ENCODE measurements at places on chromosomes 5 and 9. TPM values are rescaled to one million over a fixed set of nuclear protein-coding genes. Genes with fewer than 3 reads are reported as not detected.

- no peak overlapping the region for H3K4me3 ChIP-seq
- no peak overlapping the region for H3K27ac ChIP-seq
- no peaks in the 10 kb centered on the region for H3K4me1 ChIP-seq
- H3K27me3 ChIP-seq: no peaks in the 10 kb centered on the region
Observed at GRCh38 chr5:130243641-130244040, 339.4 kb downstream of the CHSY3 start.

DNA sequence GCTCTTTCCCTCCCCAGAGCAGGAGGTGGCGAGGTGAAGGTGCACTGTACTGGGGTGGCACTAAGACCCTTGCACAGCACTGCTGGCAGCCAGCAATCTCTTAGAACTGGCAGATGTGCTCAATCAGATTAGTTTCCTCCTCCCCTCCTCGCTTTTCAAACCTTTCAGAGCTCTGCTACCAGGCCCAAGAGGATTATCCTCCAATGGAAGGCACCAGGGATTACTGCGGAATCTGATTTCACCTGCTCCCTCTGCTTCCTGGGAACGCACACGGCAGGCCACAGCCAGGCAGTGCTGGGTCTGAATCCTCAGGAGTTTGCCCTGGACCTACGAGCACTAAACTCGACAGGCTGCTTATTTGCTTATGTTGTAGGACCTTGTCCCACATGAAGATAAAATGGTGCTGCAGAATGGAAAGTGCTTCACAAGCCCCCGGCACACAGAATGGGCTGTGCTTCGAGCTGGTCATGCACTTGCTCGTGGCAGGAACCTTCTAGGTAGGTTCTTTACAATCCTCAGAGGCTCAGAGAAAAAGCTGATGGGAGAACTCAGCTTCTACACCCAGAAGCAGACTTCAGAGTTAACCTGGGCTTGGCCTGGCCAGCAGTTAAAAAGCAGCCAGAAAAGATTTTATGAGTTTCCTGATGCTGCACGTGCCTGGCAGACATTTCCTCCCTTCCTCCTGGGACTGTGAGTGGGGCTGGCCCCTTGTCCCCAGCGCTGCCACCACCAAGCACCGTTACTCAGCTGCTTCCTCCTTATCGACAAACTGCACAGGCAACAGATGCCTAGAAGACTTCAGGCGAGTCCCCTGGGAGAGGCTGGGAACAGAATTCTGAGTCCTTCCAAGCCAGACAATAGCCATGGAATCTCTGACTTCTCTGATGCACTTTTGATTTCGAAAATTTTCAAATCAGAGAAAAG lies 33.1 kb downstream of the FABP6 start:
- no peaks in the 10 kb centered on the region for H3K36me3 ChIP-seq
- H3K27ac ChIP-seq: no peak overlapping the region
- H3K4me1 ChIP-seq: no peaks in the 10 kb centered on the region
- no peak overlapping the region for H3K4me3 ChIP-seq
- no peaks in the 10 kb centered on the region for H3K27me3 ChIP-seq

DNA sequence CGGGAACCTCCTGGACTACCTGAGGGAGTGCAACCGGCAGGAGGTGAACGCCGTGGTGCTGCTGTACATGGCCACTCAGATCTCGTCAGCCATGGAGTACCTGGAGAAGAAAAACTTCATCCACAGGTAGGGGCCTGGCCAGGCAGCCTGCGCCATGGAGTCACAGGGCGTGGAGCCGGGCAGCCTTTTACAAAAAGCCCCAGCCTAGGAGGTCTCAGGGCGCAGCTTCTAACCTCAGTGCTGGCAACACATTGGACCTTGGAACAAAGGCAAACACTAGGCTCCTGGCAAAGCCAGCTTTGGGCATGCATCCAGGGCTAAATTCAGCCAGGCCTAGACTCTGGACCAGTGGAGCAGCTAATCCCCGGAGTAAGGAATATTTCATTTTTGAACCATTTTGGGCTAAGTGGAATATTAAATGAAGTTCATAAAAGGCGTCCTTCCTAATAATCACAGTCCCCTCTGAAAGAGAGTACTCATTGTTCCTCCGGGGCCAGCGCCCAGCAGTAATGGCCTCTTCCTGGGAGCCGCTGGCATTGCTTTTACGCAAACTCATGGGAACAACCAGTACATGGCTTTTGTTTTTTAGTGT lies 23.6 kb downstream of the QRFP start:
- no peaks in the 10 kb centered on the region for H3K27me3 ChIP-seq
- DNase-seq: no peak
- peaks cover 51% of the 10 kb centered on the region for H3K36me3 ChIP-seq
- H3K27ac ChIP-seq: no peak overlapping the region

- H3K27ac ChIP-seq: no peak overlapping the region
- H3K4me1 ChIP-seq: peaks cover 11% of the 10 kb centered on the region
Observed at GRCh38 chr5:73450672-73451223, 2.2 kb upstream of the FOXD1 start.

- DNase-seq: no peak
- no peak overlapping the region for H3K4me3 ChIP-seq
- H3K27ac ChIP-seq: no peak overlapping the region
- peaks cover 7% of the 10 kb centered on the region for H3K4me1 ChIP-seq
Observed at GRCh38 chr5:56979968-56980367, 28.0 kb upstream of the MIER3 start.

DNA sequence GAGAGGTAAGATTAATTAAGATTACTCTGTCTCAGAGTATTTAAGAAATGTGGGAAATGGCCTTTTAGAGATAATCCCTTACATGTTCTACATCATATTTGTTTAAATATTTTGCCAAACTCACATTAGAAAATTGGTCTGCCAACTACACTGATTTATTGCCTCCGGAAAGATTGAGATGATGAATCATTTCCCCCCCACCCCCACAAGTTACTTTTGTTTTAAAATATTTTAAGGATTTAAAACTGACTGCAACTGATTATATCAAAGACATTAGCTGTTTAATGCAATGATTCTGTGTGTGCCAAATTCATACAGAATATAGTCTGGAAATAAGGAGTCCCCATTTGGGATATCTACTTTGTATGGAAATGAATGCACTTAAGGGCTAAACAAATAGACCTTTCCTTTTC lies 674.4 kb downstream of the PRR16 start:
- H3K4me3 ChIP-seq: no peak overlapping the region
- no peaks in the 10 kb centered on the region for H3K4me1 ChIP-seq
- no peaks in the 10 kb centered on the region for H3K36me3 ChIP-seq
- no peak for DNase-seq
- H3K27me3 ChIP-seq: no peaks in the 10 kb centered on the region

DNA sequence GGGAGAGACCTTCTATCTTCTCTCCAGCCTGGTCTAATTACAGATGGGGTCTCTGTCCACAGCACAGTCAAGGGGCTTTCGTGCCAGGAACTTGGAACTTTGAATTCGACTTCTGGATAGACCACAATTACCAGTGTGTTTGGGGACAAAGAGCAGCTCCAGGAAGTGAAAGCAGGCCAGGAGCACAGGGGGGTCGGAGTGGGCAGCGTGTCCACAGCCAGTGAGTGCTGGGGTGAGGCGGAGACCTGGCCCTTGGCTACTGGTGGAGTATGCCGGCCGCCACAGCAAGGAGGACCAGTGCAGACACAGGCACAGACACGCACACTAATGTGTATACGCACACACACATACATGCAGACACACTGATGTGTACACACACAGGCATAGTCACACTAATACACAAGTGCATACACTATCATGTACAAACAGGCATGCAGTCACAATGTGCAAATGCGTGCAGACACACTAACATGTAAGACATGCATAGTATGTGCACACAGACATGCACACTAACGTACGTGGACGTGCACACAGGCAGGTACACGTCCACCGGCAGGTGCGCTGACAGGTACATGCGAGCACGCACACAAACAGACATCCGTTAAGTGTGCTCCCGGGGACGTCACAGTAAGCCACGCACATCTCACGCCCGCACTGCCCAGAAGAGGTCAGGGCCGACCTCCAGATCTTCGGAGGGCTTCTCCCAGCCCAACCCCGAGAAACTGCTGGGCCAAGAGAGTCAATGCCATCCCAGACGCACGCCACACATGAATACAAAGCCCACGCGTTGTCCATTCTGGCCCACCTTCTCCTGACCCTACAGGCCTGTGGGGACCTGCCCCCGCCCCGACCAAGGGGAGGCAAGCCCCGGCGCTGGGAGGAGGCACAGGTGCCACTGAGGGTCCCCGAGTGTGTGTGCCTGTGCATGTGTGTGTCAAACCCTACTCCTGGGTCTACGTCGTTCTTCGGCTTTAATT lies 46.5 kb downstream of the NKD2 start:
- no peak for DNase-seq
- no peak overlapping the region for H3K27ac ChIP-seq
- no peaks in the 10 kb centered on the region for H3K36me3 ChIP-seq
- no peaks in the 10 kb centered on the region for H3K27me3 ChIP-seq
- H3K4me1 ChIP-seq: no peaks in the 10 kb centered on the region

- no peaks in the 10 kb centered on the region for H3K4me1 ChIP-seq
- H3K4me3 ChIP-seq: no peak overlapping the region
- H3K36me3 ChIP-seq: no peaks in the 10 kb centered on the region
- no peaks in the 10 kb centered on the region for H3K27me3 ChIP-seq
- DNase-seq: no peak
Observed at GRCh38 chr5:168174376-168174775, 117.1 kb upstream of the WWC1 start.

- no peaks in the 10 kb centered on the region for H3K27me3 ChIP-seq
- DNase-seq: no peak
- no peak overlapping the region for H3K4me3 ChIP-seq
- no peak overlapping the region for H3K27ac ChIP-seq
Observed at GRCh38 chr9:35990155-35990554, 32.2 kb upstream of the OR2S2 start.

DNA sequence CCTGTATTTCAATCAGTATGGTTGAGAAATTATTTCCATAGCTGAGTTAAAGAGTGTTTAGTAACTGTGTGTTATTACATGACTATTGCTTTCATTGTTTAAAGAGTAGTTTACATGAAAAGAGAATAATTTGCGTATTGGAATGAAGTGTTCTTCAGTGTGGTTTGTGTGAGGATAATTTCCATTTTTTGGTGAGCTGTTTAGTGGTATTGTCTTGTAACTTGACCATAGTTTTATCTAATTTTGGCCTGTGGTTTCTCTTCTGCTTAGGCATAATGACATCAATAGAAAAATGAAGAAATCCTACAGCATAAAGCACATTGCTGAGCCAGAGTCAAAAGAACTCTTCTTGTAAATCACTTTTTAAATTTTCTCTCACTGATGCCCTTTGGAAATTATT lies 151.2 kb downstream of the SNCAIP start:
- H3K4me3 ChIP-seq: no peak overlapping the region
- no peak for DNase-seq
- no peaks in the 10 kb centered on the region for H3K4me1 ChIP-seq
- no peak overlapping the region for H3K27ac ChIP-seq
- no peaks in the 10 kb centered on the region for H3K36me3 ChIP-seq

- H3K27me3 ChIP-seq: no peaks in the 10 kb centered on the region
- H3K27ac ChIP-seq: no peak overlapping the region
- no peak for DNase-seq
- H3K4me3 ChIP-seq: no peak overlapping the region
Observed at GRCh38 chr5:135229679-135230132, 169.3 kb downstream of the MACROH2A1 start.

MOB3B gene
- total RNA-seq: 1.7 TPM

- DNase-seq: no peak
- H3K36me3 ChIP-seq: no peaks in the 10 kb centered on the region
- no peaks in the 10 kb centered on the region for H3K27me3 ChIP-seq
- no peaks in the 10 kb centered on the region for H3K4me1 ChIP-seq
- no peak overlapping the region for H3K4me3 ChIP-seq
Observed at GRCh38 chr5:149618581-149619248, 37.4 kb downstream of the ARHGEF37 start.

GRCh38 chr9:115018547-115019435 lies 88.4 kb upstream of the TNFSF8 start:
- H3K27me3 ChIP-seq: no peaks in the 10 kb centered on the region
- no peaks in the 10 kb centered on the region for H3K4me1 ChIP-seq
- H3K36me3 ChIP-seq: no peaks in the 10 kb centered on the region
- no peak for DNase-seq
- H3K4me3 ChIP-seq: no peak overlapping the region

DNA sequence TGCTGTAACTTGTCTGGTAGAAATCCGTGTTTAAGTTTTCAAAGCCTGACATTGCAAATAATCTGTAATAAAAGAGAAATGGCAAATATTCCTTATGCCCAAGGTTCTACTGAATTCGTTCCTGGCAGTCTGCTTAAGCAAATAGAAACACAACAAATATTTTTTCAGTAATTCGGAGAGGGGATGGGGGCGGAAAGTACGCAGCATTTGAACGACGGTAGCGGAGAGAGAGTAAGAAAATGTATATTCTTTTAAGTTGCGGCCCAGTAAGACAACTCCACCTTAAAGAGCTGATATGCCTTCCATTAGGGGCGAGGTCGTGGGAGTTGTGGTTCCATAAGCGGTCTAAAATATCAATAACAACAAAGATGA lies 569 bp downstream of the YIPF5 start:
- peak overlapping the region; percentile 79 for H3K4me3 ChIP-seq
- peaks cover 15% of the 10 kb centered on the region for H3K4me1 ChIP-seq
- peak overlapping the region; percentile 91 for H3K27ac ChIP-seq
- peaks cover 11% of the 10 kb centered on the region for H3K36me3 ChIP-seq
- no peak for DNase-seq
- no peaks in the 10 kb centered on the region for H3K27me3 ChIP-seq

LIX1 gene
- total RNA-seq: not detected

GRCh38 chr5:147426640-147427327 lies 83.1 kb downstream of the DPYSL3 start:
- no peaks in the 10 kb centered on the region for H3K4me1 ChIP-seq
- no peak for DNase-seq
- no peaks in the 10 kb centered on the region for H3K27me3 ChIP-seq
- no peak overlapping the region for H3K27ac ChIP-seq
- no peaks in the 10 kb centered on the region for H3K36me3 ChIP-seq

- H3K27ac ChIP-seq: no peak overlapping the region
- peaks cover 80% of the 10 kb centered on the region for H3K27me3 ChIP-seq
- H3K36me3 ChIP-seq: no peaks in the 10 kb centered on the region
- no peak for DNase-seq
- no peak overlapping the region for H3K4me3 ChIP-seq
Observed at GRCh38 chr5:93598091-93599000, 15.3 kb downstream of the NR2F1 start.

GRCh38 chr9:116080561-116080960 lies 73.0 kb upstream of the PAPPA start:
- DNase-seq: no peak
- no peaks in the 10 kb centered on the region for H3K27me3 ChIP-seq
- H3K36me3 ChIP-seq: no peaks in the 10 kb centered on the region
- H3K4me3 ChIP-seq: no peak overlapping the region
- H3K27ac ChIP-seq: no peak overlapping the region

GRCh38 chr5:68007451-68007850 lies 208.1 kb upstream of the PIK3R1 start:
- H3K27ac ChIP-seq: no peak overlapping the region
- H3K4me3 ChIP-seq: no peak overlapping the region
- H3K36me3 ChIP-seq: no peaks in the 10 kb centered on the region
- H3K27me3 ChIP-seq: no peaks in the 10 kb centered on the region

All from naive thymus-derived CD4-positive, alpha-beta T cell (primary cell).